Right ventricle myocardium superior (tissue), 1 donor: ENCODE measurements at places on chromosomes 1 and 21. TPM values are rescaled to one million over a fixed set of nuclear protein-coding genes. Genes with fewer than 3 reads are reported as not detected.

Gene SIK1
- total RNA-seq = 7.7 TPM

Gene HSD17B7
- total RNA-seq = 5.2 TPM

Gene FALEC
- total RNA-seq = not detected

Gene CYP4A11
- total RNA-seq = not detected

DNA sequence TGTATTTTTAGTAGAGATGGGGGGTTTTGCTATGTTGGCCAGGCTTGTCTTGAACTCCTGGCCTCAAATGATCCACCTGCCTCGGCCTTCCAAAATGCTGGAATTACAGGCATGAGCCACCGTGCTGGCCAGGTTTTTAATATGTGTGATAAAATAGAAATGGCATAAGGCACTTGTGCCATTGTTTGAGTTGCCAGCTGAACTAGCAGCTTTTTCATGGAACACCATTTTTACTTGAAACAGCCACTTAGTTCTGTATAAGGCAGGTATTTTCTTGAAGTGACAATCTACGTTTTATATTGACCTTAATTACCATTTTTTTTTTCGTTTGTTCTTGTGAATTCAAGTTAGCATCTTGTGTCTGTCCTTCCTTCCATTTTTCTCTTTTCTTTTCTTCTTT lies 28.3 kb downstream of the MTF2 start:
- no peak for DNase-seq

- DNase-seq = no peak
These were observed 71.8 kb downstream of the DISP3 start for GRCh38 chr1:11550664-11551283.

DNA sequence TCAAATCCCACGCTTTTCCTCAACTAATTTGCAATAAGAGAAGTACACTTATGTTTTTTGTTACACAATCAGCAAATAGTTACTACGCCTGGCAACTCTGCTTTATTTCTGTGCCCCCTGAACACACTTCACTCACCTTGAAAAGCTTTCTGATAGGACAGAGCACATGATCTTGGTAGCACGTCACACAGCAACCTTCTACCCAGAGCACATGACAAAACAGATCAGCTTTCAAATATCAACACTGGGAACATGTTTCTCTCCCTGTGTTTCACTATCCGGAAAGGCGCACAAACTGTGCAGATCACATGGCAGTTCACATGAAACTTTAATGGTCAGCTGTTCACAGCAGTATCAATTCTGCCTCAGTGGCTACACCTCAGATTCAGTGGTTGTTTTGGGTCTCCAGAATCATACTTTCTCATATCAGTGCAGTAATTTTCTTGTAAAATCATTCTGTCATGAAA lies 2.2 kb downstream of the SLC19A2 start:
- DNase-seq = no peak

- DNase-seq = no peak
These were observed 16.1 kb upstream of the PSMD4 start for GRCh38 chr1:151238467-151238739.

DNA sequence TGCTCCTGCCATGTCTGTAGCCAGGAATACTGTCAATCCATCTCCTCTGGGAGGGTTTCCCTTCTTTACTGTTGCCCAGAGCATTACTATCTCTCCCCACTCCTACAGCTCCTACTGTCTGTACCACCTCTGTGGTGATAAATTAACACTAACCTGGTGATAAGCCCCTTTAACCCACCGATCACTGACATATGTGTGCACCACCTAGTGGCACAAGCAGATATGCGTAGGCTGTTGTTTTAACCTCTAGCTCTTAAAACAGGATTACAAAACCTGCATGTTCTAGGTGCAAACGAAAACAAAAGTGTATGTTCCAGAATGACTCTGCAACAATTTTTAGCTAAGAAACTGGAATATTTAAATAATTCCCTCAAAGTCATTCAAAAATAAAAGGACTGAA lies 93.9 kb upstream of the BEND5 start:
- DNase-seq = no peak

DNA sequence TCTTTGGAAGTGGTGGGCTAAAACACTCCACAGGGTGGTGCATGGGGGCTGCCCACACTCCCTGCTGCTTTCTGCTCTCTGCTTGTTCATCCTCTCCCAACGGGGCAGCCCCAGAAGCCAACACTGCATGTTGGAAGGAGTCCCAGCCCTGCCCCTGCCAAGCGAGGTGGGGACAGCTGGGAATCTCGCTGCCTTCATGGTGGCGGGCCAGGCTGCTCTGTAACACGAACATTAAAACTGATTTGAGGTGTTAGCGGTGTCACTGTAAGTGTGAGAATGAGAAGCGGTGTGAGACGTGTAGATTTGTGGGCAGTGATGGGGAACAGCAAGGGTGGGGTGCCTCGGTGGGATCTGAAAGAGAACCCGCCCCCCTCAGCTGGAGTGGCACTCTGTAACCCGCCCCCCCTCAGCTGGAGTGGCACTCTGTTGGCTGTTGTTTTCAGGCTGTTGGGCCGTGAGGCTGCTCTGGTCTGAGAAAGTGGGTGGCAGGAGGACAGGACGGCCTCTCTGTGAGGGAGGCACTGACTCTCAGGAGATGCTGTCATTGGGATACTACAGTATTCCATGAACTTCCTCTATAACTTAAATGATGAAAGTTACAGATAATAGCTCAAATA lies 80.9 kb downstream of the PCBP3 start:
- peak; percentile 70 for DNase-seq

DNA sequence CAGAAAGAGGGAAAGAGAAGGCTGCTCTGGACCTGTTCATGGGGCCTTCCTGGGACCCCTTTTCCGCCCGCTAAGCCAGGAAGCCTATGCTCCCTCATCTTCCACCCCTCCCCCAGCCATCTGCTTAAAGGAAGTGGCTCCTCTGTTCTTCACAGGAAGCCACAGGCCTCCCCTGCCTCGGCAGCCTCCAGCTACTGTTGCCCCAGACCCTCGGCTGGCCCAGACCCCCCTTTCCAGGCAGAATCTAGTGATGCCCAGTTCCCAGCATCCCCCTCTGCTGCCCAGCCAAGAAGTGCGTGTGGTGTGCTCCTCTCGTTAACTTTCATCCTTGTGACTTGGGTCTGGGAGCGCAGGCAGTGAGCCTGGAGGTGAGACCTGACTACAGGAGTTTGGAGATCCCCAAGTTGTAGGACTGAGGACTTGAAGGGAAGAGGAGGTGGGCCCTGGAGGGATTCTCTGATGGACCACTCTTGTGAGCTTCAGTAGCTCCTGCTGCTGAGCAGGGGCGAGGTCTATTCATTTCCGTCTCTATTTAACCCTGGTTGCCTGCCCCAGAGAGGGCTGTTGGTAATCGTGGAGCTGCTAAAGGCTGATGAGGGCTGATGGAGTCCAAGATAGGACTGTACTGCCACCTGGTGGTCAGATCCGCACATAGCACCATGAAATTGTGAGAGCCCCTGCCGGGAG lies 9.1 kb downstream of the IFI6 start:
- DNase-seq = peak; percentile 88

DNA sequence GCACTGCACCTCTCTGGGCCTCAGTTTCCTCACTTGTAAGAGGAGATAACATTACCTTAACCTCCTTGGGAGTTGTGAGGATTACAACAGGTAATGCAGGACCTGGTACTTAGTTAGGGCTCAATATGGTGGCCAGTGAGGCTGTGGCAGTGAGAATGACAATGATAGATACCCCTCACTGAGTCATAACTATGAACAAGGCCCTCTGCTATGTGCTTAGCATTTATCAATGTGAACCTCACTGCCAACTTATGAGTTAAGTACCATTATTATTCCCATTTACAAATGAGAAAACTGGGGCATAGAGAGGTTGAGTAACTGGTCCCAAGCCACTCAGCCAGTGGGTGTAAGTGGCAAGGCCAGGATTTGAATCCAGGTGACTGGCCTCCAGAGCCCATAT lies 64.4 kb downstream of the HMGB4 start:
- DNase-seq = no peak

- no peak for DNase-seq
These were observed 60.7 kb upstream of the BTG3 start for GRCh38 chr21:17673261-17674020.

DNA sequence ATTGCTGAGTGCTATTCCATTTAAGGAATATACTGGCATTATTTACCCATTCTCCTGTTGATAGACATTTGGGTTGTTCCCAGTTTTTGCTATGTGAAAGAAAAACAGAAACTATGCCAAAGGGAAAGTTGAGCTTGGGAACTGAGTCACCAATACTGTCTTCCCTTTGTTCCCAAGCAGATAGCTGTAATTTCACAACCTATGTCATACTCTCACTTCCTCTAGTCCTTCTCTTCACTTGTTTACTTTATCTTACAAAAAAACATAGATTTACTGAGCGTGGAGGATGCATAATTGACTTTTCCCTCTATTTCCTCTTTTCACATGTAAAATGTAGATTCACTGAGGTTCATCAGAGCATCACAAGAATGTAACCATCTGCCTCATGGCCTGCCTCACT lies 32.4 kb upstream of the PGBD5 start:
- DNase-seq = no peak

GRCh38 chr1:198359024-198359653 lies 181.3 kb downstream of the ATP6V1G3 start:
- DNase-seq = no peak
